ENCODE measurements at places on chromosomes 5 and 9.

- H3K4me3 ChIP-seq: no peak overlapping the region
- H3K27ac ChIP-seq: no peak overlapping the region
- no peaks in the 10 kb centered on the region for H3K4me1 ChIP-seq
- H3K27me3 ChIP-seq: no peaks in the 10 kb centered on the region
- H3K36me3 ChIP-seq: no peaks in the 10 kb centered on the region
- DNase-seq: no peak
Observed at GRCh38 chr5:33854733-33855151, 37.0 kb downstream of the ADAMTS12 start.

DNA sequence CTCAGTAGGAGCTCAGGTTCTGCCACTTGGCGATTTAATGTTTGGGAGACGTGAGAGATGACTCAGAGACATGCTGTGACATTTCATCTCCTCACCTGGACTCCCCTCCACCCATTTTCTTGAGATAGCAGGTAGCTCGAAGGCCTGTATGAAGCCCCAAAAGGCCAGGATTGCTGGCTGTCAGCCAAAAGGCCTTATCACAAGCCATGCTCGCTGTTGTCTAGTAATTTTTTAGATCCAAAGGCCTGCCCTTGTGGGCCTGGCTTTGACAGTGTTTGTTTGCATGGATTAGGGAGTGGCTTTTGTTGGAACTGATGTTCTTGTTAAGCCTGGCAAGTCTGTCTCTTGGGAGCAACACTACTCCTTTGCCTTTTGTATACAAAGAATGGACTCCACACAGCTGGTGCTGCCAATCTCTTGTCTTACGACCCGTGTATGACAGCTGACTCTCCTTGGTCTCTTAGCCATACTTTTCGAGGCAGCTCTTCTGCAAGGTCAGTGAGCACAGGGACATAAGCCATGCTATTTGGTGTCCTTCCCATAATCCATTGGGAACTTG is 22.7 kb downstream of the CAVIN4 start:
- DNase-seq: no peak
- no peak overlapping the region for H3K4me3 ChIP-seq
- H3K27ac ChIP-seq: no peak overlapping the region
- no peaks in the 10 kb centered on the region for H3K36me3 ChIP-seq

DNA sequence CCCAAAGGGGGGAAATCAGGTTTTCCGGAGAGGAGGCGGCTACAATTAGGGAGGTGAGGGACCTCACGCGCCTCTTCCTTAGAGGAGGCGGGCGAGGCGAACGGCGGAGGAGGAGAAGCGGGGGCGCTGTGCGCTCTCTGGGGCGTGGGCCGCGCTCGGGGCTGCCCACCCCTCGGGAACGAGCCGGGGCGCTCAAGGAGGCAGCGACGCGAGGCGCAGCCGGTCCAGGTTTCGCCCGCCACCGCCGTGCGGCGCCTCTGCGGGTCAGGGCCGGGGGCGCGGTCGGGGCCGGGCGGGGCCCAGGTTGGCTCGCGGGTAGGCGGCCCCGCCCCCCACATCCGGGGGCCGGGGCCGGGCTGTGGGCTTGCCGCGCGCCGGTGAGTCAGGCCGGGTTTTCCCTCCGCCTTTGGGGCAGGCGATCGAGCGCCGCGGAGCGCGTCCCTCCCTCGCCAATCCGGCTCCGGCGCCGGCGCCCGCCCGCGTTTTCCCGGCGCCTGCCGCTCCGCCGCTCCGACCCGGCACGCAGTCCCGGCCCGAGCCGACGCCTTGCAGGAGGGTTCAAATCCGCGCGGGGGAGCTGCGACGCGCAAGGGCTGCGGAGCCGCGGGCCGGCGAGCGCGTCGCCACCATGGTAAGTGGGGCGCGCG is at the start of gene N4BP3:
N4BP3 (plus strand) TSS at position 392 of the 647 bp plus-strand sequence. CDS start 6,052 bp downstream, outside the sequence.
- H3K27ac ChIP-seq: peak within 1 kb of the TSS; percentile 89
- no peaks in the 10 kb centered on the region for H3K36me3 ChIP-seq
- DNase-seq: peak; percentile 91
- H3K27me3 ChIP-seq: no peaks in the 10 kb centered on the region
- H3K4me3 ChIP-seq: peak within 1 kb of the TSS; percentile 74

DNA sequence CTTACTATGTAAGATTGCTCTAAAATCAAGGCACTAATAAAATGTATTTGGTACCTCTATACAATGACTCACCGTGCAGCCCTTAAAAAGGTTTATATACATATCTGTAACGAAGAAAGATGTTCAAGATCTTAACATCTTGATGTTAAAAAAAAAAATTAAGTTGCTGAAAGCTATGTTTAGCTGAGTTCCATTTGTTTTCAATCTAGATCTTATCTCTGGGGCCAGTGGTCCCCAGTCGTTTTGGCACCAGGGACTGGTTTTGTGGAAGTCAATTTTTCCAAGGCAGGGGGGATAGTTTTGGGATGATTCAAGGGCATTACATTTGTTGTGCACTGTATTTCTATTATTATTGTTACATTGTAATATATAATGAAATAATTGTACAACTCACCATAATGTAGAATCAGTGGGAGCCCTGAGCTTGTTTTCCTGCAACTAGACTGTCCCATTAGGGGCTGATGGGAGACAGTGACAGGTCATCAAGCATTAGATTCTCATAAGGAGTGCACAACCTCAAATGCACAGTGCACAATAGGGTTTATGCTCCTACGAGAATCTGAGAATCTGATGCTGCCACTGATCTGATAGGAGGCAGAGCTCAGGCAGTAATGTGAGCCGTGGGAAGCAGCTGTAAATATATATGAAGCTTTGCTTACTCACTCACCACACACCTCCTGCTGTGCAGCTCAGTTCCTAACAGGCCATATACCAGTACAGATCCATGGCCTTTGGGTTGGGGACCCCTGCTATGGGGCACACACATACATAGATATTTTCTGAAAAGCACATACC is 27.6 kb upstream of the TSLP start:
- H3K36me3 ChIP-seq: no peaks in the 10 kb centered on the region
- H3K27ac ChIP-seq: no peak overlapping the region
- no peaks in the 10 kb centered on the region for H3K27me3 ChIP-seq
- no peaks in the 10 kb centered on the region for H3K4me1 ChIP-seq
- H3K4me3 ChIP-seq: no peak overlapping the region

Data from B cell (primary cell).